ENCODE measurements at places on chromosomes 3 and 15. TPM values are rescaled to one million over a fixed set of nuclear protein-coding genes. Genes with fewer than 3 reads are reported as not detected.

Gene ANKRD63
- not detected for polyA plus RNA-seq

Gene ACKR2
- 0.25 TPM for polyA plus RNA-seq

Gene SPATA12
- polyA plus RNA-seq, result not detected

Gene TICRR
- not detected for polyA plus RNA-seq

Gene CYP1A2
- not detected for polyA plus RNA-seq

Gene ARPP21
- polyA plus RNA-seq, result 101 TPM

Gene NUSAP1
- 1.0 TPM for polyA plus RNA-seq

Gene COL6A5
- polyA plus RNA-seq, result not detected

Gene SERINC4
- 0.93 TPM for polyA plus RNA-seq

Gene OIP5
- 2.4 TPM for polyA plus RNA-seq

Gene MBNL1
- polyA plus RNA-seq, result 27.4 TPM

Gene CDC25A
- 2.9 TPM for polyA plus RNA-seq

Gene CIDEC
- 4.4 TPM for polyA plus RNA-seq

Gene TIGIT
- not detected for polyA plus RNA-seq

Gene SETD2
- polyA plus RNA-seq, result 28.2 TPM

Gene HDGFL3
- polyA plus RNA-seq, result 2.6 TPM

Gene GABRA5
- 0.05 TPM for polyA plus RNA-seq

Gene CYP8B1
- not detected for polyA plus RNA-seq

Gene PLSCR2
- not detected for polyA plus RNA-seq

Gene DAPK2
- polyA plus RNA-seq, result 3.7 TPM

Gene PLS1
- polyA plus RNA-seq, result 1.1 TPM

Gene ZNF660
- 0.18 TPM for polyA plus RNA-seq

Gene SCN11A
- 0.03 TPM for polyA plus RNA-seq

Gene CILP
- polyA plus RNA-seq, result 13.0 TPM

Gene C3orf70
- 0.13 TPM for polyA plus RNA-seq

Gene RAB27A
- 5.4 TPM for polyA plus RNA-seq

Gene CCR9
- 0.03 TPM for polyA plus RNA-seq

Gene IQCF5
- not detected for polyA plus RNA-seq

Gene CFAP20DC
- polyA plus RNA-seq, result 0.03 TPM

Gene CERS3
- 0.05 TPM for polyA plus RNA-seq

Gene TNFSF10
- polyA plus RNA-seq, result 17.6 TPM

Gene HRH1
- 0.42 TPM for polyA plus RNA-seq

Gene ABI3BP
- 8.4 TPM for polyA plus RNA-seq

Gene TTLL13
- polyA plus RNA-seq, result 0.03 TPM

Gene SCN5A
- 0.17 TPM for polyA plus RNA-seq

Gene SLC24A5
- not detected for polyA plus RNA-seq

Gene CHSY1
- polyA plus RNA-seq, result 4.4 TPM

Gene SLC38A3
- polyA plus RNA-seq, result 4.5 TPM

Gene GNB4
- polyA plus RNA-seq, result 0.83 TPM

Gene ERICH6
- not detected for polyA plus RNA-seq

Gene GPR149
- polyA plus RNA-seq, result not detected

Gene LMCD1
- 83.0 TPM for polyA plus RNA-seq

Gene ST3GAL6
- polyA plus RNA-seq, result 8.9 TPM

Gene GOLGA6L7
- polyA plus RNA-seq, result not detected

Gene POPDC2
- 140 TPM for polyA plus RNA-seq

Gene PLA2G4D
- not detected for polyA plus RNA-seq

Measured in psoas muscle (tissue), 8 donors.